ENCODE measurements at places on chromosomes 6 and 20.

- no peak for DNase-seq
Measured at GRCh38 chr20:53900380-53900999, 169.9 kb downstream of the BCAS1 start.

- DNase-seq, result no peak
Measured at GRCh38 chr6:90730151-90730673, 143.3 kb upstream of the MAP3K7 start.

- no peak for DNase-seq
Measured at GRCh38 chr6:126117251-126117650, 130.9 kb downstream of the TRMT11 start.

DNA sequence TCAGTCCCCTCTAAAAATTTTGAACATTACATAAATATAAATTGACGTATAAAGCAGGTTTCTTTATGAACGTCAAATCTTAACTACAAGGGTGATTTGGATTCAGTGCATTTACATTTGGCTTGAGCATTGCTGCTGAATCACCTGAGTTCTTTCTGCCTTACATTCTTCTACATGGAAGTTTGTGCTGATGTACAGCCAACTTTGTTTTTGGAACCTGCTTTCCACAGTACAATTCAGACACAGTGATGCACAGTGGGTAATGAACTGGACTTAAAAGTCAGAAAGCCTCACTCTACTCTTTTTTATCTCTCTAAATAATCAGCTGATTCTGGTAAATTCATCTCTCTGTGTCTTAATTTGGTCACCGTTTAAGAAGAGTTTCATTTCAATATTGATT, 47.6 kb downstream of the RCAN2 start:
- no peak for DNase-seq

DNA sequence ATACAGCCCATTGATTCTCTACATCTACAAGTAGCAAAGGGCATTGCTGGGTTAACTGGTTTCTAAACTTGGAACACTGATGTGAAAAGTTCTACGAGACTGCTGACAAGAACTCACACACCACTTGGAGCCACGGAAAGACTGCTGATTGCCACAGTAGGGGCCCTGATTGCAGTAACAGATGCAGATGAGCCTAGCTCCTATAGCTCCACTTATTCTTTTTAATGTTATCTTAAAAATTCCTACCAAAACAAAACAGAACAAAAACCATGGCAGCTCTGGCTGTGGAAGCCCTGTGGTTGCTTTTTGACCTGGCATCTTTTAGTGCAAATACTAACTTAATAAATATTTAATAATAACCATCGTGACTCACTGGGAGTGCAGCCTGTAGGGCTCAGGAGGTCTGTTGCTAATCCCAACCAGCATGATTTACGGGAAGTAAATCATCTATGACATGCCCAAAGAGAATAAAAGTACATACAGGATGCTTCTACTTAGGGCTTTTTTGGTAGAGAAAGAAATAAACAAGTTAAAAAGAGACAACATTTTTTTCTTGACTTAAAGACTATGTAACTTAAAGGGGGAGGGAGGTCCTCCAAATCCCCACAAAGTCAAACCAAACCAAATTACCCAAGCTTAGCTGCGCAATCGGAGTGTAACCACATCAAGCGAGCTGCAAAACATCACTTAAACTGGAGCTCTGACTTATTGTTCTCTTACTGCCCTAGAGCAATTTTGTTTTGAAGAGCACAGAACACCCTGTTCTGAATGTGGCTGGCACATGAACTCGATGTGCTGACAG, 87.2 kb downstream of the FKBP5 start:
- no peak for DNase-seq

GRCh38 chr6:108638993-108639392, 78.3 kb downstream of the FOXO3 start:
- DNase-seq, result no peak
